ENCODE measurements at places on chromosomes 5 and 9. TPM values are rescaled to one million over a fixed set of nuclear protein-coding genes. Genes with fewer than 3 reads are reported as not detected.

Gene RASA1
- total RNA-seq, result 29.6 TPM

Gene SLC2A6
- total RNA-seq, result 12.9 TPM

Gene ENG
- total RNA-seq, result 13.2 TPM

Gene TAS2R1
- total RNA-seq, result not detected

Gene HTR4
- not detected for total RNA-seq

Gene C5orf58
- not detected for total RNA-seq

Gene TENT4A
- 8.1 TPM for total RNA-seq

Gene GABRA6
- total RNA-seq, result not detected

Gene MLANA
- not detected for total RNA-seq

Gene SPEF2
- total RNA-seq, result 2.2 TPM

Gene SYK
- total RNA-seq, result under 0.01 TPM

Gene GABRP
- total RNA-seq, result not detected

Gene TESK1
- total RNA-seq, result 12.2 TPM

Gene COL27A1
- 7.1 TPM for total RNA-seq

Gene ACOT12
- total RNA-seq, result 0.74 TPM

Gene SPINK5
- total RNA-seq, result under 0.01 TPM

Gene TEX48
- total RNA-seq, result not detected

Gene PCDHB7
- total RNA-seq, result 0.71 TPM

Gene OBP2B
- total RNA-seq, result not detected

Gene SLC36A2
- not detected for total RNA-seq

Gene PTPN3
- under 0.01 TPM for total RNA-seq

Gene HK3
- total RNA-seq, result not detected

Gene FYB1
- not detected for total RNA-seq

Gene LVRN
- total RNA-seq, result 0.28 TPM

Gene ZNF658
- 4.9 TPM for total RNA-seq

Gene LCN1
- total RNA-seq, result 0.65 TPM

Gene LEAP2
- total RNA-seq, result 0.14 TPM

Gene CCNO
- total RNA-seq, result not detected

Gene MSMP
- not detected for total RNA-seq

Gene RBM18
- total RNA-seq, result 8.0 TPM

Gene GTF2H2
- total RNA-seq, result 24.3 TPM

Gene PLCXD3
- under 0.01 TPM for total RNA-seq

Gene TPPP
- total RNA-seq, result 0.09 TPM

Gene ZFP2
- 0.83 TPM for total RNA-seq

Gene TMEFF1
- total RNA-seq, result 0.57 TPM

Gene KLF9
- 102 TPM for total RNA-seq

Gene SLC25A25
- 24.2 TPM for total RNA-seq

Gene DOCK8
- total RNA-seq, result under 0.01 TPM

Gene CCDC183
- total RNA-seq, result 0.28 TPM

Gene RANBP6
- total RNA-seq, result 19.6 TPM

Gene TAF11L5
- not detected for total RNA-seq
